ENCODE measurements at places on chromosomes 2 and 18.
A peak's percentile ranks its signal among the peaks of the same experiment; 100 is the strongest.

DNA sequence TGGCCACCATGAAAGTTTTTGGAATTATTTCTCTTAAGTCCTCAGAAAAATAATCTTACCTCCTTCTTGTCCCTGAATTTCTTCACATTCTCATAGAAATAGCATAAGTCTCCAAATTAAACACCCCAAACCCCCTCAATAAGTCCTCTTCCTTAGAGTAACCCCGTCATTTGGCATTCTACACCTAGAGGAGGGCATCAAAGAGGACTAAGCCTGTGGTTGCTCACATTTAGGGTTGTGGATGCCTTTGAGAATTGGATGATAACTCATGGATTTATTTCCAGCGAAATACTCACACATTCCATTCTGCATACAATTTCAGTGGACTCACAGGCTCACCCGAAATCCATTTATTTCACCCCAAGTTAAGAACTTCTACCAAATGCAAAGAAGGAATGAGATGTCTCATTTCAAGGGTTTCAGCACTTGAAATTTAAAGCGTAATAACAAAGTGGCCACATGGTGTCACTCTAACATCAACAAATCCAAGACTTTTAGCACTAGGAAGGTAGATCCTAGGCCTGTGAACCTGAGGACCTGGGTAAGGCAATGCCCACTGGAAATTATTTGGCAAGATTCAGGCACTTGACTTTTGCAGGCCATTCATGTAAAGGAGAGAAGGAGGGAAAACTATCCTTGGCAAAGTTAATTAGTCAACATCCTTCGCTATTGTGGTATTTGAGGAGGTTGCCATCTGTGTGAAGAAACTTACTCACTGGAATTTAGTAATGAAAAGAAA is 24.6 kb downstream of the DYTN start:
- peak; percentile 51 for DNase-seq

- no peak for DNase-seq
Measured at GRCh38 chr2:43462866-43463641, 132.8 kb downstream of the THADA start.

DNA sequence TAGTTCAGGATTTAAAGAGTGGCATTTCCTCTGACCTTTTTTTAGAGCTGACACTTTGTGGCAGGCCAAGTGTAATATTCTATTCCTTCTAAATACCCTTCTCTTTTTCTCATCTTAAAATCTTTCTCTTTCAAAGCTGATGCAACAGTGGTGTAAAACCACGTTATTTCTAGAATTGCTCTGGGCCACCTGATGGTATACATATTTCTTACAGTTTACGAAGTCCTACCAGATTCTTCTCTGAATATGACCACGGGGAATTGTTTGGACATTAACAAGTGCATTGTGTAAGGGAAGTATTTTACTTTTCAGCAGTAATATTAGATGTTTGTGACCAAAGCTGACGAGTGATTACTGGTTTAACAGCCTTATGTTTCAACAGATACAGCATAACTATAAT is 109.9 kb downstream of the PTPRM start:
- DNase-seq: peak; percentile 61

DNA sequence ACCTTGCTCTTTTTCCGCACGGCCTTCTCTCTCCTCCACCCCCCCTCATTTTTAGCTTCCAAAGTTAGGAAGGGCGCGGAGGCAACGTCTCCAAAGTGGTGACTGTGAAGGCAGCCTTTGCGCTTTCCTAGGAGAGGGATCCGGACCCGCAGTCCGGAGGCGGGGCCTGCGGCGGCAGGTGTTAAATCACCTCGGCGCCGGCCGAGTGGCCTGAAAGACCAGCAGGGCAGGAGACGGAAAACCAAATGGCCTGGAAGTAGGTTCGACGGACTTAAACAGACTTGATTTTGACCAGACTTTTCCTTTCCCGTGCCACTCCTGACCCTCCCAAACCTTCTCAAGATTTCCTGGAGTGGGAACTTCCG is 615 bp downstream of the GORASP2 start:
- peak; percentile 11 for DNase-seq

DNA sequence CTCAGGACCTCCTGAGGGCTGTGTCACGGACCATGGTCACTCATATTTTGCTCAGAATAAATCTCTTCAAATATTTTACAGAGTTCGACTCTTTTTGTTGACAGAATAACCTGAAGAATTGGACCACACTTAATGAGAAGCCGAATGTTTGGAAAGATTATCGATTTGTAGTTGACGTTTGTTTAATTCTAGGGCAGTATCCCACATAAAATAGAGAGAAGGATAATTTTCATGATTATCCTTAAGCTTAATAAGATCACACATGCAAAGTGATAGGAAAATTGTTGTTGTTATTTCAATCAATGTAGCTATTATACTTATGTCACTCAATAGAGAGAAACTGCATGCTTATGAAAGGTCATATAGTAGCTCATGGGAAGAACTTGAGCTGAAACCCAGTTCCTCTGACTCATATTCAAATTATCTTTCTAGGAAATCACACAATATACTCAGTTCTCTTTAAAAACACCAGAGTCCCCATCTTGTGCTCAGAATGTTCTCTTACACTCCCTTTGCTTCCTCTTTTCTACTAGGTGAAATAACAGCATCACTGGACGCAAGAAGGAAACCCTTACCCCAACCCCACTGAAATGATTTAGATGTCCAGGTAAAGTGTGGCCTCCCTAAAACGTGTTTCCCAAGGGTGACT is 982.1 kb downstream of the TSN start:
- DNase-seq: peak; percentile 30

DNA sequence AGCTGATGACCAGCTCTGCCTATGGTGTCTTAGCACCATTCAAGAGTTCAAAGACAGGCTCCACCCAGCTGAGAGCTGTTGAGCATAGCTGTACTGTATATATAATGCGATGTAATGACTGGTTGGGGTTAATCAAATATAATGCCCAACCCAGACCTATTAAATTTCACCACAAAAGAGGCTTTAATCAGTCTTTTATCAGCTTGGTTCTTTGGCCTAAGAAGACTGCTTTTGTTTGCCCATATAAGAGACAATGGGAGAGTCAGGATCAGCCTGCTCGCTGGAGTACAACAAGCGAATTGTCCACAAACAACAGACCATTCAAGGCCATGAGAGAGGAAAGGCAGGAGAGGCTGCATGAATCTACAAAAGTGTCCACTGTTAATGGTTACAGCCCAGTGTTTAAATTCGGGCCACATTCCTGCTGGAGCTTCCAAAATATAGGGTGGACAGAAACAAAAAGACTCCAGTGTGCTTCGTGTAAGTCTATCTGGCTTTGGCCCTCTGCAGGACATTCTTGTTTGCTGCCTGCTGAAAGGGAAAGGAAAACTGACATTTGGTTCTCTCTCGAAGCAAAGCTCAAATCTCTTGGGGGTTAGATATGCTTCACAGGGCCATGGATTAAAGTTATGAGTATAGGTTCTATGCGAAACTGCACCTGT is 299.0 kb upstream of the FBXO11 start:
- no peak for DNase-seq

GRCh38 chr18:13416208-13416607 is 197.6 kb downstream of the LDLRAD4 start:
- no peak for DNase-seq

DNA sequence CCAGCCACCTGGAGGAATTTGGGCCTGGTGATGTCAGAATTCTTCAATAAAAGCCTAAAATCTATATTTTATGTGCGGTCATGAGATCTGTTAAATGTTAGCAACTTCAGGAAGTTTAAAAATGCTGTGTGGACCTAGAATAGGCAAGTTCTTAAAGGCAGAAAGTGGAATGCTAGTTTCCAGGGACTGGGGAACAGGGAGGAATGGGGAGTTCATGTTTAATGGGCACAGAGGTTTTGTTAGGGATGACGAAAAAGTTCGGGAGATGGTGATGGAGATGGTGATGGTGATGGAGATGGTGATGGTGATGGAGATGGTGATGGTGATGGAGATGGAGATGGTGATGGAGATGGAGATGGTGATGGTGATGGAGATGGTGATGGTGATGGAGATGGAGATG is 9.2 kb downstream of the TYMS start:
- no peak for DNase-seq

GRCh38 chr2:229090225-229090624 is 180.9 kb downstream of the PID1 start:
- peak; percentile 3 for DNase-seq

- DNase-seq: peak; percentile 95
Measured at GRCh38 chr2:201858281-201859184, 52.2 kb downstream of the CDK15 start.

- no peak for DNase-seq
Measured at GRCh38 chr2:127786048-127786809, 24.7 kb downstream of the WDR33 start.

Data from fibroblast of skin of abdomen (primary cell).